ENCODE measurements at places on chromosomes 6 and 20. TPM values are rescaled to one million over a fixed set of nuclear protein-coding genes. Genes with fewer than 3 reads are reported as not detected.

- DNase-seq, result no peak
Observed at GRCh38 chr6:116017546-116018295, 43.0 kb downstream of the FRK start.

DEFB132 gene
- total RNA-seq, result not detected

FAM162B gene
- not detected for total RNA-seq

DNA sequence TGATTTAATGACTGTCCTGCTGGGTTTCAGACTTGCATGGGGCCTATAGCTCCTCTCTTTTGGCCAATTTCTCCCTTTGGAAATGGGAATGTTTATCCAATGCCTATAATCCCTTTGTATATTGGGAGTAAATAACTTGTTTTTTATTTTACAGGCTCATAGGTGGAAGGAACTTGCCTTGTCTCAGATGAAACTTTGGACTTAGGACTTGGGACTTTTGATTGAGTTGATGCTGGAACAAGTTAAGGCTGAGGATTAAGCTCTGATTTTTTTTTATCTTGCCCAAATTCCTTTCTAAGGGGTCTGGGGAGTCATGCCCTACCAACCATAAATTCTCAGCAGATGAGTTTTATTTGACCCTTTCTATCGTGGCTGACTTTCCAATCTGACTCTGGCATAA, 23.5 kb downstream of the WDR27 start:
- no peak for DNase-seq

RIMS4 gene
- not detected for total RNA-seq
